ENCODE measurements at places on chromosomes 12 and 14.

DNA sequence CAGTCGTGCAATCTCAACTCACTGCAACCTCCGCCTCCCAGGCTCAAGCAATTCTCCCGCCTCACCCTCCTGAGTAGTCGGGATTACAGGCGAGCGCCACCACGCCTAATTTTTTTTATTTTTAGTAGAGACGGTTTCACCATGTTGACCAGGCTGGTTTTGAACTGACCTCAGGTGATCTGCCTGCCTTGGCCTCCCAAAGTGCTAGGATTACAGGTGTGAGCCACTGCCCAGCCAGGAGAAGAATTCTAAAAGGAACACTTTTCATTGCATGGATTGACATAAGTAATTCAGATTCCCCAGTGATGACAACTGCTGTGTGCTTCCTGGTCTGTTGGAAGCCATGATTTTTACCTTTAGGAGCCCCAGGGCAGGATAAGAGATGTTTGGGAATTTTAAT lies 22.1 kb downstream of the DMAC2L start:
- no peaks in the 10 kb centered on the region for H3K27me3 ChIP-seq
- H3K27ac ChIP-seq: peak overlapping the region; percentile 53
- no peak for DNase-seq
- H3K4me3 ChIP-seq: no peak overlapping the region
- peaks cover 33% of the 10 kb centered on the region for H3K36me3 ChIP-seq

DNA sequence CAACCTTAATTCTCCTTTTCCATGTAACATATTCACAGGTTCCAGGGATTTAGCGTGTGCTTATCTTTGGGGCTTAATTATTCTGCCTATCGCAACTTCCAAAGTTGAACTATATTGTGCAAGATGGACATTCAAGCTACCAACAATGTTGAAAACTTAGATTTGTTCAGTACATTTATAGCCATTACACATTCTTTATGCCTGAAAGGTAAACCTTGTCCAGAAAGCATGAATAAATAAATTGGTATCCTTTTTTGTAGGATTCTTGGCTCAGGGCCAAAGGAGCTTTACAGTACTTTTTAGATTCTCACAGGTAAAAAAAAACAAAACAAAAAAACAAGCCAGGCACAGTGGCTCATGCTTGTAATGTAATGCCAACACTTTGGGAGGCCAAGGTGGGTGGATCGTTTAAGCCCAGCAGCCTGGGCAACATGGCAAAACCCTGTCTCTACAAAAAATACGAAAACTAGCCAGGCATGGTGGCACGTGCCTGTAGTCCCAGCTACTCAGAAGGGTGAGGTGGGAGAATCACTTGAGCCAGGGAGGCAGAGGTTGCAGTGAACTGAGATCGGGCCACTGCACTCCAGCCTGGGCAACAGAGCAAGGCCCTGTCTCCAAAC lies 3.3 kb downstream of the C12orf56 start:
- DNase-seq: peak; percentile 8
- H3K4me3 ChIP-seq: no peak overlapping the region
- H3K36me3 ChIP-seq: no peaks in the 10 kb centered on the region
- H3K27ac ChIP-seq: no peak overlapping the region
- peaks cover 9% of the 10 kb centered on the region for H3K4me1 ChIP-seq
- H3K27me3 ChIP-seq: peaks cover 14% of the 10 kb centered on the region

GRCh38 chr14:56678838-56679237 lies 99.2 kb downstream of the TMEM260 start:
- no peaks in the 10 kb centered on the region for H3K36me3 ChIP-seq
- no peak overlapping the region for H3K27ac ChIP-seq
- no peak overlapping the region for H3K4me3 ChIP-seq
- H3K4me1 ChIP-seq: no peaks in the 10 kb centered on the region

- H3K4me3 ChIP-seq: no peak overlapping the region
- peak overlapping the region; percentile 74 for H3K27ac ChIP-seq
- peaks cover 12% of the 10 kb centered on the region for H3K4me1 ChIP-seq
Measured at GRCh38 chr12:3097836-3098235, 20.7 kb downstream of the TSPAN9 start.
